ENCODE measurements at places on chromosomes 7 and 10.

DNA sequence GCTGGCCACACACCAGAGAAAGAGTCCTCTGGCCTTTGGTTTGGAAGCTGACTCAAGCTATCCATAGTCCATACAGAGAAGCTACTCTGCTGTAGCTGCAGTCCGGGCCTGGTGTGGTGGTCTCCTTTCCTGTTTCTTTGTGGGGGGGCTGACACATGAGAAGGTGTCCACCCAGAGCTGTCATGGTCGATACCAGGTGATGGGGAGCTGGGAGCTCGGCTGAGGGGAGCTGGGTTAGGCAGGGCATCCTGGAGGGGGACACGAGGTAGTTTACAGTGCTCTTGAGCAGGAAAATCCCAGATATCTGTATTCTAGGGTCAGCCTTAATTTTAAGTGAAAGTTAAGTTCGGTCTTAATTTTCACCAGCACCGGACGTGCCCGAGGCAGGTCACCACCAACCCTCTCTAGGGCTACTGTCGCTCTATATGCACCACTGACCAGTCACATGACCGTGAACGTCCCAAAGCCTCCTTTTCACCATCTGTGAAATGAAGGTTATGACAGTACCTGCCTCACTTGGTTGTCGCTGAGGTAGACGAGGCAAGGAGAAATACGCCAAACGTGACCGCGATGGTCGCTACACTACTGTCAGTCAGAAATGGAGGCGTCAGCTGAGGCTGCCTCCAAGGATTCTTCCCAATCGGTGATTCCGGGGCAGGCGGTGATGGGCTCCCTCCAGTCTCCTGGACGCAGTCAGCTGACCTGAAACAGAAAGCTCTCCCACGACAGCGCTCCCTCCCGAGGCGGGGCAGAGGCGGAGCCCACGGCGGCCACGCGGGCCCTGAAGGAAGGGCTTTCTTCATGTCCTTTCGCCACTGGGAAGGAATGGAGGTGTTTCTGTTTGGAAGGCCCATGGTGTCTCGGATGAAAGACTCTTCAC is 69.4 kb upstream of the SHH start:
- DNase-seq, result no peak

DNA sequence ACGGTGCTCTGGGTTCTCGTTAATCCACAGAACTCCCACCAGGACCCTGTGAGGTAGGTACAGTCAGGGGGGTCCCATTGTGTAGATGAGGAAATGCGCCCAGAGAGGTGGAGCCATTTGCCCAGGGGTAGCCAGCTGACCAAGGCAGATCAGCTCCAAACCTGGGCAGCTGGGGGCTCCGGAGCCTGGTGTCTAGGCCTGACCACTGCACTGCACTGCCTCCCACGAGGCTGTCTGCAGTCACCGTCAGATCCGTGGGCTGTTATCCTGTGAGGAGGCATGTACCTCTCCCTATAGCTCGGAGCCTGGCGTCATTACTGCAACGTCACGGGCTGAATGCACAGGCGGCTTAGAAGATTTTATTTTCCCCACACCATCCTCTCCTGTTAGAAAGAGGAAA is 411.8 kb upstream of the FOXK1 start:
- no peak for DNase-seq

DNA sequence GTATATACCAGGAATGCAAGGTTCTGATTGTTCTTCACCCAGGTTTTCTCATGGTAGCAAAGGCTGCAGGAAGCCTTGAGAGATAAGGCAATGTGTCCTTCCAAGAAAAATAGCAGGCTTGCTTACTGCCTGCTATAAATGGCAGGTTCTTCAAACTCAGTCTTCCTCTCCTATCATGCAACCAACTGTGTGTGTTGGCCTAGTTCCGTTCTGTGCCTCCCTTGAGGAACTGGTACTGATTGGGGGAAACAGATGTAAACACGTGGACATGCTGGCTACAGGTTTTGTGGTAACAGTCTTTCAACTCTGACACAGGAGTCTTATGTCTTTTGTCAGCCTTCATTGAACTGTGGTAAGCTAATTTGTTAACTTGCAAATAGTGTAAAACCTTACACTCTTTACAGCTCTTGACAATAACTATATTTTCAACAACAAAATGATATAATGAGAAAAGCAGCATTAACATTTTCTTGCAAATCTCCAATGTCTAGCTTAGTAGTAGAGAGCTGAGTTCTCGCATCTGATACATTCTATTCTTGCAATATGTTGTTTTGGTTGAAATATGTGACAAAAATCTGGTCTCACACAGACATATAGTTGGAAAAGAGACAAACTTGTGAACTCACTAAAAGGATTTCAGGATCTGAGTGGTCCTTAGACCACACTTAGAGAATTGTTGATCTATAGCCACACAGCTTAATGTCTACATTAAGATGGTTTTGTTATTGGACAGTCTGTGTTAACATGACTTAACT is 54.7 kb upstream of the LSM8 start:
- no peak for DNase-seq

GRCh38 chr10:118692872-118693271 is 61.9 kb downstream of the CACUL1 start:
- no peak for DNase-seq

DNA sequence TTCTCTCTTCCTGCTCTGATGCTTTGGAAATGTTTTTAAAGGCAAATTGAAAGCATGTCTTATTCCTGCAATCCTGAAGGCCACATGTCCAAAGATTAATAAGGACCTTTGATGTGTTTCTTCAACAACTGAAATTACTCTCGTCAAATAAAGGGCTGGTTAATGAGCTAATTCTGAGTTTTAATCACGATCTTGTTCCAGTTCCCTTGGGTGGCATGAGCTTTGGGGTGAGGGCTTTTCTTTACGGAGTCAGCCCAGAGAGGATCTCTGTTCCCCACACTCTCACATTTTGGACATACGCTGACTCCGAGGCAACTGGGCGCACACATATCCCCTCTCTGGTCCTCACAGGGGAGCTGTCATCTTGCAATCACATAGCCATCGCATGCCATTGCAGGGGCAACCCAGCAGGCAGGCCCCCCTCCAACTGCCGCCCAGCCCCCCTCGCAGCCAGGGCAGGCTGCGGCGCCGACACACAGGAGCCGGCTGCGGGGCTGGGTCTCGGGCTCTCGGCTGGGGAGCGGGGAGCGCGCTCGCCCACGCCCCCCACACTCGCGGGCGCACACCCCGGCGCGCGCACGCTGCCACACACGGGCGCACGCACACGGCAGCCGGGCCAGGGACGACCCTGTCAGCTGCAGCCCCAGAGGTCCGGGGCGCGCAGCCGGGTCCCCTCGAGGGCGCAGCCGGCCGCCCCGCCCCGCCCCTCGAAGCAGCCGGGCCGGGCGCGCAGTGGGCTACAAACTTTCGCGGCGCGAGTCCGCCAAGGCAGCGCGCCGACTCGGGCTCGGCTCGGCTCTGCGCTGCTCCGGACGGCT is at the start of gene GDF10:
Gene GDF10, plus strand, starts transcription at position 587 of the 818 bp plus-strand sequence. CDS start 455 bp downstream, outside the sequence.
- DNase-seq, result no peak

GRCh38 chr10:31876652-31877352 is 51.8 kb downstream of the ARHGAP12 start:
- DNase-seq, result no peak

GRCh38 chr10:122115874-122116273 is 126.9 kb downstream of the TACC2 start:
- no peak for DNase-seq

DNA sequence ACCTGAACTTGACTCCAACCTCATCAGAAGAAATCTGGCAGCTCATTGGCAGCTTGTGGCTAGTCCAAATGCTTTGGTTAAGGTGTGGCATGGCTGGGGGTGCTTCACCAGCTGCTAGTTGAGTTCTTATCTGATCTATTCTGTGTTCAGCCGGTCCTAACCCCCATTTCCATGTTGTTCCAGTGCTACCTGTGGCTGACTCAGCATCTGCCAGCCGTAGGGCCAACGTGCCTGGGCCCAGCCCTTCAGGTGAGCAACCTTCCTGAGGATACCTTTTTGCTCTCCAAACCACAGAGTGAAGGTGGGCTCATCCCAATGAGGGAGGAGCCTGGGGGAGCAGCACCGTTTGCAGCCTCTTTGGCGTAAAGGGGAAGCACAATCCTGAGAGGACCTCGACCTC is 46.8 kb upstream of the C10orf120 start:
- DNase-seq, result no peak

DNA sequence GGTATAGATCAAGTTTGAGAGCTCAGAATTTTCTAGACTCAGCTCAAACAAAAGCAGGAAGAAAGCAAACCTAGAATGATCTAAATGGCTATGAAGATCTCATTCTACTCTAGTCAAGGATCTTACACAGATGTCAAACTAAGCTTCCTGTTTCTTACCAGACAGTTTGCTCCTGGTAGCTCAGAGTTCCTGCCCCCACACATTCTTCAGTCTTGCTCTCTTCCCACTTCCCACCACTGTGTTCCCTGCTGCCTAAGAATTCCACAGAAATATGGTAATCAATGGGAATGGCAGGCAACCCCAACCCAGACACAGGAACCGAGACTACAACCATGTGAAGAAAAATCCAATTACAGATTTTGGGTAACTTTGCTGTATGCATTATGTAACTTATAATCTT is 133.4 kb upstream of the PTN start:
- DNase-seq, result no peak

DNA sequence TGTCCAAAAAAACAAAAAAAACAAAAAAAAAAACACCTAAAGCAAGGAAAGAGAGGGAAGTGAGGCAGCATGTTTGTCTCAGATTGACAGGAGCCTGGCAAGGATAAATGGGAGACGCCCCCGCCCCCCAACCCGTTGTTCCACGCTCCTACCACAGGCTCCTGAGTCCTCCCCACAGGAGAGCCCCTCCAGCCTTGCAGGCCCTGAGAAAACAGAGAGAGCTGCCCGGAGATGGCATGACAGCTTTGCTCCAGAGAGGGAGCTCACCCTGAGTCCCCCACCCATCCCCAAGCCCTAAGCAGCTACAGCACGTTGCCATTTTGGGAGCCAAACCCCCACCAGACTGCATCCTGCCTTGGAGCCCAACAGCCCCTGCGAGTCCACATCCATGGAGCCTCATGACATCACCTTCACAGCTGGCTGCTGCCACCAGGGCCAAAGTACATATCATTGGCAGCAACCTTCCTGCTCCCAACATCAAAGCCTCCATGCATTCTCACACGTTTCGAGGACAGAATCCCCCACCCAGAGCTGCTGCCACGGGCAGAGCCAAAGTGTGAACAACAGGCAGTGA is 1283.3 kb downstream of the TYW1 start:
- DNase-seq, result no peak

- DNase-seq, result no peak
Observed at GRCh38 chr7:118615-119391, 73.6 kb upstream of the FAM20C start.

- no peak for DNase-seq
Observed at GRCh38 chr7:20233362-20233761, 16.2 kb upstream of the MACC1 start.

- DNase-seq, result no peak
Observed at GRCh38 chr7:29086545-29086944, 59.8 kb downstream of the CPVL start.

- DNase-seq, result no peak
Observed at GRCh38 chr10:57917019-57917418, 350.7 kb downstream of the IPMK start.

- DNase-seq, result no peak
Observed at GRCh38 chr10:24344279-24344678, 135.3 kb downstream of the KIAA1217 start.

- DNase-seq, result no peak
Observed at GRCh38 chr7:133048589-133048988, 33.3 kb downstream of the CHCHD3 start.

DNA sequence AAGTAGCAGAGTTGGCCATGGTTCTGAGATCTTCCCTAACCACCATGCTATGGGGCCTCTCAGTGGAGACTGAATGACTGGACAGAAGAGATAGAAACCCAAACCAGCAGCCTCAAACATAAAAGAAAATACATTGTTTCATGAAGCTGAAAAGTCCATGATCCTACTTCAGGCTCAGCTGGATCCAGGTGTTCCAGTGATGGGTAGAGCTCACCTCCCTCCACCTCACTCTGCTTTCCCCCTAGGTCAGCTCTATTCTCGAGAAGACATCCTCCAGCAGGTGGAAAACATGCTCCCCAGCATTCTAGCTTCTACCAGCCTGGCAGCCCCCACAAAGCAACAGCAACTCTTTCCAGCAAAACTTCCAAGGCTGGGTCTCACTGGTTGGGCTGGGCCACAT is 132.1 kb downstream of the OAT start:
- DNase-seq, result no peak

All from CD4-positive, alpha-beta T cell treated with Interleukin-4 for 1 hour (primary cell).